Left kidney (tissue), 8 donors: ENCODE measurements at places on chromosomes 16 and 17. TPM values are rescaled to one million over a fixed set of nuclear protein-coding genes. Genes with fewer than 3 reads are reported as not detected.

The KRT33B gene
- polyA plus RNA-seq, result not detected

The BMERB1 gene
- 41.2 TPM for polyA plus RNA-seq

The WFIKKN2 gene
- polyA plus RNA-seq, result 0.71 TPM

The CD300LD gene
- polyA plus RNA-seq, result 0.13 TPM

The SYT17 gene
- polyA plus RNA-seq, result 12.2 TPM

The SOST gene
- polyA plus RNA-seq, result 30.9 TPM

The MT2A gene
- 19.0 TPM for polyA plus RNA-seq

The SGF29 gene
- 21.4 TPM for polyA plus RNA-seq

The ITGAL gene
- 2.1 TPM for polyA plus RNA-seq

The C16orf92 gene
- not detected for polyA plus RNA-seq

The TBC1D28 gene
- not detected for polyA plus RNA-seq

The AXIN2 gene
- 23.2 TPM for polyA plus RNA-seq

The AHSP gene
- polyA plus RNA-seq, result 3.0 TPM

The RRAD gene
- 3.7 TPM for polyA plus RNA-seq

The TLCD1 gene
- 13.6 TPM for polyA plus RNA-seq

The CRYBA1 gene
- polyA plus RNA-seq, result not detected

The GJD3 gene
- not detected for polyA plus RNA-seq

The TBC1D26 gene
- polyA plus RNA-seq, result 0.67 TPM
